ENCODE measurements at places on chromosomes 1 and 21. TPM values are rescaled to one million over a fixed set of nuclear protein-coding genes. Genes with fewer than 3 reads are reported as not detected.

- no peak for DNase-seq
Observed at GRCh38 chr1:107879927-107880326, 85.1 kb downstream of the VAV3 start.

Gene C1orf226
- under 0.01 TPM for total RNA-seq

DNA sequence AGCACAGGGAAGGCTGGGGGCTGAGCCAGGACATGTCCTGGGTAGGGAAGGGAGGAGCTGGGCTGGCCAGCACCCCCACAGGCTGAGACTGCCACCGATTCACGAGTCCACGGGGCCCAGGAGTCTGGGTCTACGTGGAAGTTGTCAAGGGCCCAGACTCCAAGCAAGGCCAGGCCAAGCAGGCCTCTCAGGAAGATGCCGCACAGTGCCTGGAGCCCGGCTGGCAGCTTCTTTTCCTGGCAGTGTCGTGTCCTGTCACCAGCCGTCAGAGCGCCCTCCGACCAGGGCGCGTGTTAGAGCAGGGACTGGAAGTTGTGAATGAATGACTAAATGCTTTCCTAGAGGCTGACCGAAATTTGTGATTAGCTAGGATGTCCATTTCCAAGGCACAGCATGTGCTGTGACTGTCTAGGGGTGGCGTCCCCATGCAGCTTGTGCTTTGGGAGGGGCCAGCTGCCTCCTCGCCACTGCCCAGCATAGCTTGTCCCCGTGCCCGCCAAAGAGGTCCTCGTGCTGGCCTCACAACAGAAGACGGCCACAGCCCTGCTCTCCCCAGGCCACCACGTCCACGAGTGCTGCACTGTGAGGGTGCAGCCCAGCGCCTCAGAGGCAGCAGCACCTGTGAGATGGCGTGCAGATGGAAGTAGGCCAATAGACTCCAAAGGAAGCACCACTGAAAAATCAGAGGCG is 147.4 kb upstream of the COL6A1 start:
- DNase-seq: no peak

- peak; percentile 23 for DNase-seq
Observed at GRCh38 chr1:188062456-188062855, 1233.7 kb downstream of the PLA2G4A start.

GRCh38 chr1:233864578-233864977 is 39.9 kb upstream of the SLC35F3 start:
- no peak for DNase-seq

DNA sequence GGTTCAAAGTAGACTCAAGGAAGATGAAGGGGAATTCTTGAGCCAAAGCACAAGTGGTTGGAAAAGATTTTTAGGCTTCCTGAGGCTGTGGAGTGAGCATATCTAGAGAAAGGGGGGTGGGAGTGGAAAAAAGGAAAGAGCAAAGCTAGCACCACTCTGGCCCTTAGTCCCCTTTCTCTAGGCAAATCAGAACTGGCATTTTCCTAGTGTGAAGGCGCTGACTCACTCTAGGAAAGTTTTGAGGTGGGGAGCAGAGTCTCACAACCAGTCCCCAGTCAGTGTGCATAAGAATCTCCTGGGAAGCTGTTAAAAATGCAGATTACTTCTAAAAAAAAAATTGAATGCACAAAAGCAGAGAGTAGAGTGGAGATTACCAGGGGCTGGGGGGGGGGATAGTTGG is 3.4 kb upstream of the GPR89B start:
- DNase-seq: no peak

- no peak for DNase-seq
Observed at GRCh38 chr1:2368053-2368744, 23.2 kb downstream of the MORN1 start.

DNA sequence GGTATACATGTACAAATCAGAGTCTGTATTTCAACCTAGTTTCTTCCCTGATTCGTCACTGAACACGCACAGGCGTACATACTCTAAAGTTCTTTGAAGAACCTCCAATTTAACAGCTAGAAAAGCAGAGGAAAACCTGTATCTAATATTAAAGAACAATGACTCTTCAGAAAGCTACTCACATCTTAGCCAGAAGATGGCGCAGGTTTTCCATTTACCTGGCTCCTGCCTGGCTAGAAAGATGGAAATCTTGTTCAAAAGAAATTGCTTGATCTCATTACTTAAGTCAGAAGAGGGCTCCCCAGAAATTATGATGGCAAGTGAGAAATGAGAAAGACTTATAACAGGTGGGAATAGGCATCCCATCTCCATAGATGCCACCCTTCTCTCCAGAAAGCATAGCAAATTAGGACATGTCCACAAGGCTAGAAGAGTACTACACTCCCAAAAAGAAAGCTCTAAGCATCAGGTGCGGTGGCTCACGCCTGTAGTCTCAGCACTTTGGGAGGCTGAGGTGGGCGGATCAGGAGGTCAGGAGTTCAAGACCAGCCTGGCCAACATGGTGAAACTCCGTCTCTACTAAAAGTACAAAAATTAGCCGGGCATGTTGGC is 19.0 kb upstream of the L1TD1 start:
- peak; percentile 51 for DNase-seq

Gene MSH4
- total RNA-seq: 0.43 TPM

GRCh38 chr21:45922648-45923047 is 58.9 kb upstream of the COL6A1 start:
- DNase-seq: no peak

DNA sequence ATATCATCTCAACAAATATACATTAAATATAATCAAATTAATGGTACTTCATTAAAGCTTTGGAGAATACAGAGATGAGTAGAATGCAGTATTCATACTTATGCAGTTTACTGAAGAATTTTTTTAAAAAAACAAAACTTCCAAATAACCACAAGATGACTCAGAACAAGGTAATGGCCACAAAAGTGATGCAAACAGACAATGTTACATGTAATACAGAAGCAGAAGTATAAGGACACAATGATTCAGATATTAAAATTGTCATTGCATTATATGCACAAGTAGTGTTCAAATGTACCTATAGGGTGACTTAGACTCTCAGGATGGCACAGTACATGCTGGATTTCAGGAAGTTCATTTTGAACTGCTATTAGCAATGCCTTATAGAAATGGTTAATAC is 227.2 kb upstream of the ST6GALNAC5 start:
- peak; percentile 44 for DNase-seq

DNA sequence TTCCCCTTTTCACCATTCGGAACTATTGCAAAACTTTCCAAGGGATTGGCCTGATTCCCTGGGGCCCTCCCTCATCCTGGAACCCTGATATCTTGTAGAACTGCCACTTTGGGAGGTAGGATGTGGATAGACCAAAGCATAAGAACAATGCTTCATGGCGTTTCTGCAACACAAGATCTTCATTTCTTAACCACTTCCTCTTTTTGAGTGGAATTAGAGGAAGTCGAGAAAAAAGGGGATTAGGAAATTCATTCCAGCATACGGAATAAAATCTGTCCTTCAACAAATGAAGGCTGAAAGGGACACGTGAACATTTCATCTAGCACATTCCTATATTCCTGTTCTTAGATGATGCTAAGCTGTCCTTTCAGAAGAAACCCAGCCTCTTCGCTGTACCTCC is 149.3 kb downstream of the HUNK start:
- no peak for DNase-seq

Gene GALNT2
- total RNA-seq: 69.5 TPM

Gene TFAP2E
- 0.32 TPM for total RNA-seq

- peak; percentile 18 for DNase-seq
Observed at GRCh38 chr21:34939673-34940331, 109.3 kb downstream of the RUNX1 start.

GRCh38 chr1:204232526-204232925 is 18.7 kb upstream of the GOLT1A start:
- DNase-seq: peak; percentile 8

- no peak for DNase-seq
Observed at GRCh38 chr1:3566003-3566885, 45.1 kb downstream of the MEGF6 start.

GRCh38 chr1:15046487-15047165 is 106.9 kb upstream of the TMEM51 start:
- peak; percentile 86 for DNase-seq

- no peak for DNase-seq
Observed at GRCh38 chr1:19044975-19045831, 88.7 kb upstream of the IFFO2 start.

Gene IPO13
- total RNA-seq: 20.7 TPM

DNA sequence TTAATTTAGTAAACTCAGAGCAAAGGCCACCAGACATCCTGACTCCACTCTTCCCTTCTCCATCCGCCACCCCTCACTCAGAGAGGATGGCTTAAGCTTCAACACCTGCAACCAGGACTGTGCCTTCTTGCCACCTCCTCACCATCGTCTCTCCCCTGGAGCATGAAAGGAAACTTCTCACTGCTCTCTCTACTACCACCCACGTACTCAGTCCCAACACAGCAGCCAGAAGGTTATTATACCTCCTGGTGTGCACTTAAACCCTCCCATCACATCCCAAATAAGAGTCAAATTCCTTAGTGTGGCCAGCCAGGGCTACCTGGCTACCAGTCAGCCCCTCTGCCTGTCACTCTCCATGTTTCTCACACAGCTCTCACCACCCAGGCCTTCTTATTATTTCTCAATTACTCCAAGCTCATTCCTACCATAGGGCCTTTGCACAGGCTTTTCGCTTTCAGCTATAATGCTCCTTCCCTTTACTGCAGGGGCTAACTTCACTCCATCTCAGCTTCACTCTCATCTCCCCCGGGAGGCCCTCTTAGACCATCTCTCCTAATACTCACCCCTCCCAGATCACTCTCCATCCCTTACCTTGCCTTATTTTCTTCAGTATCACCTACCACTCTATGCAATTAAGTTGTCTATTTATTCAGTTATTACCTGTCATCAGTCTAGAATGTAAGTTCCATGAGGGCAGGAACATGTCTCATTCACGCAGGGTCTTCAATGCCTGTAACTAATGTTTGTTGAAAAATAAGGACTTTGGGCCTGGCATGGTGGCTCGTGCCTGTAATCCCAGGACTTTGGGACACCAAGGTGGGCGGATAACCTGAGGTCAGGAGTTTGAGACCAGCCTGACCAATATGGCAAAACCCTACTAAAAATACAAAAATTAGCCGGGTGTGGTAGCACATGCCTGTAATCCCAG is 137.5 kb downstream of the TOMM20 start:
- no peak for DNase-seq

Gene ATP6V1G3
- total RNA-seq: 0.43 TPM

- DNase-seq: peak; percentile 39
Observed at GRCh38 chr1:24558902-24559791, 3.3 kb downstream of the NCMAP start.

- DNase-seq: peak; percentile 29
Observed at GRCh38 chr1:203287109-203287893, 18.0 kb upstream of the BTG2 start.

DNA sequence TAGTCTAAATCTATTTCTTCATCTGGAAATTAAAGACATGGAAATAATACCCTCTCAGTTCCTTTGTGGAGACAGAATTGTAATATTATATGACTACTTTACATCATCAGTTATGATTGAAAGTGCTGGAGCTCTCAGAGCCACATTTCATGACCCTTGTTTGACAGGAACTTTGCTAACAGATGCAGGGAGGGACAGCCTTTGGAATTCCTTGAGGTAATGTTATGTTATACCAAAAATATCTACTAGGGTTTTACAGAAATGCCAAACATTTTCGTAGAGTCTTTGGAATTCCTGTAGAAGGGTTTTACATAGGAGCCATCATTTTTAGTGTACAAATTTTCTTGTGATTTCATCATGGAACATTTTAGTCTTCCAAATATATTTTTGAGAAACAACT is 57.4 kb upstream of the ADAMTS5 start:
- peak; percentile 45 for DNase-seq

GRCh38 chr1:225657462-225657989 is 4.6 kb upstream of the ENAH start:
- peak; percentile 83 for DNase-seq

- no peak for DNase-seq
Observed at GRCh38 chr1:76554283-76554682, 313.0 kb upstream of the ST6GALNAC5 start.

All from fibroblast of villous mesenchyme (primary cell).